ENCODE measurements at places on chromosomes 6 and 20.

DNA sequence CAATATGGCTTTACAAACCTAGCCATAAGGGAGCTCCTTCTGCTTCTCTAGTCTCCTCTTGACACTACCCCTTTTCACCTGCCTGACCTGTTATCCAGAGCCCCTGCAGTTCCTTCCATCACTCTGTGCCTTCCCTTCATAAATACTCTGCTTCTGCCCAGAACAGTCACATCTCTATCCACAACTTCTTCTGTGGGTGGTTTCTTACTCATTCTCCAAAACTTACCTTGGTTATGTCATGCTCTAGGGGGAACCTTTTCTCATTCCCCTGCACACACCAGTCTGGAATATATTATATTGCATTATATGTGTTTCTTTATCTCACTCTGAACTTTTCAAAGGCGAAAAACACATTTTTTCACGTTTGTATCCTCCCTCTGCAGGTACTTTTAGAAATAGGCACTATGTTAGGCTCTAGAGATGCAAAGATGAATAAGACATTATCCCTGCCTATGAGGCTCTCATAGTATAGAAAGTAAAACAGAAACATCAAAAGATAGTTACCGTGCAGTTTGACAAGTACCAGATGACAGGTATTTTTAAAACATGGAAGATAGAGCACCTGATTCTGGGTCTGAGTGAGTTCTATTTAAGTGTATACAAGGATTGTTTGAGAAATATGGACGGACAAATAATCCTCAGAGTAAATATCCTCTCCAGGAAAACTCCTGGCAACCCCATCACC is 51.5 kb downstream of the AIG1 start:
- DNase-seq: no peak

DNA sequence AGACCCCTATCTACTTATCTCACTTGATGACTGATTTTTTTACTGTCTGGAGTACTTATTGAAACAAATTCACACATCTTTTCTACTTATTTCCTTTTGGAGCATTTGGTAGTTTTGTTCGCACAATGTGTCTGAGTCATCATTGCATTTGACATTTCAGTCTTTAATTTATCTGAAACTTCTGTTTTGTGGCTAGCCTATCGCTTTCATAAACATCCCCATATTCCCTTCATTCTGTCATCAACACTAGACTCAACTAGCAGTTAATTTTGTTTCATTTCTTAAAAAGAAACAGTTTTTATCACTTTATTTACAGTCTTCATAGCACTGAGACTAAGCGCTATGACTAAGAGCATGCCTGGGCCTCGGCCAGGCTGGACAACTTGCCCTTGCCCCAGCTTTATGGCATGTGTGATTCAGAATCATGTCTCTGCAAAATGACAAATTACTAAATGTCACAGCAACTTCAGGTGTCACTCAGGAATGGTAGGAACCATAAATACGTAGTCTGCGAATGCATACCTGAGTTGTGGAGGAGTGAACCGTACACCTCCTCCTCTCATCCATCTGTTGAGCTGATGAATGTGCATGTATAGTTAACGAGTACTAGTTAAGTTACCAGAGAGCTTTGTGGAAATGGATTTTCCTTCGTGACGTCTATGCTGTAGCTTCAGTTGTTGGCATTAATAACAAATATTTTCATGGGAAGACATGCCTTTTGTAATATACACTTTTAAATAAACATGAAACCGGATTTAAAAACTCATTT is 16.2 kb downstream of the L3MBTL3 start:
- DNase-seq: no peak

- no peak for DNase-seq
Measured at GRCh38 chr6:105501826-105502344, 99.0 kb upstream of the PREP start.

- no peak for DNase-seq
Measured at GRCh38 chr20:20497242-20497978, 129.5 kb downstream of the INSM1 start.

- DNase-seq: no peak
Measured at GRCh38 chr6:143151381-143151780, 90.7 kb downstream of the AIG1 start.
